Ecto neural progenitor cell (in vitro differentiated cells): ENCODE measurements at places on chromosomes 3 and 15.

DNA sequence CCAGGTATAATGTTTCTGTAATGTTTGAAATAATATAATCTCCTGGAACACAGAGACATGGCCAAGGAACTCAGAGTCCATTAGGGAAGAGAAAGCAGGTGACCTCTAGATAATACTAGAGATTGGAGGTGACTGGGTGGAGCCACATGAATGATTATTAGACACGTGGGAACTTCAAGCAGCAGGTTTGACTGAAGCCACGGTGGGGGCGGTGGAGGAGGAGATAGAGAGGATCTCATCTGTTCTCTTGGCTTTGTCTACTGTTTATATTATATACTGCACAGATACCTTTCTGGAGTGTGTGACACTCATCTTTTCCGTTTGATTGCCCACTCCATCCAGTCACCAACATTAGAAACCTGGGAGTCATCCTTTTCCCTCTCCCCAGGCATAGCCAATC, 33.7 kb downstream of the KIF7 start:
- DNase-seq: no peak

DNA sequence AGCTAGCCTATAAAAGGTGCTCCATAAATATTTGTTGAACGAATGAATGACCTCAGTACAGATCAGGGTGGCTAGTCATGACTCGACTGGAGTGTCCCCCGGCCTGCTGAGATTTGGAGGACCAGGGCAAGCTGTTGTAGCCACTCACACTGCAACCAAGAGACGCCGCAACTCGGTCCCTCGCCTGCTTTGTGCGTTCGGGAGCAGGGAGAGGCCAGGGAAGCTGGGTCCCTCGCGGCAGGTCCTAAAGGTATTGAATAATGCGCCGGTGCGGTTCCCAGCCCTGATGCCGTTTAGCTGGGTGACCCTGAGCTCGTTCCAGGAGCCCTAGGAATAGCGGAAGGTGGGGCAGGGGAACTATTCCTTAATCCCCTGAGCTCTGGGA, 1.8 kb downstream of the IGDCC4 start:
- DNase-seq: no peak

DNA sequence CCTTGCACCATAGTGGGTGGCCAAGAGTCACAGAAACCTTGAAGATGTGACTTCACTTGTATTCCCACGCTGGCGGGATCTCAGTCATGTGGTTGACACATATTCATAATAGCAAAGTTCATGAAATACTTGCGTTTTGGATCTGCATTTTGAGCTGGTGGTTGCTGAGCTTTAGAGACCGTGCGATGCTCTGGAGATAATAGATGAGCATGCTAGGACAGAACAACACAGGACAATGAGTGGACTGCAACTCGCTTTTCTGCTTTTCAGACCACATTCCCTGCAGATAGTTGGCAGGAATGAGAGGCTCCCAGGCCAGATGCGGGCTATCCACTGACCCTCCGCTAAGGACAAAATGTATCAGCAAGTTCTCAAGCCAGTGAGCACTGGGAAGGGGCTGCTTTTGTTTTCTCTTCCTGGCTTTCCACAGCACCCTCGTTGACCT, 13.8 kb upstream of the STARD5 start:
- peak; percentile 27 for DNase-seq

DNA sequence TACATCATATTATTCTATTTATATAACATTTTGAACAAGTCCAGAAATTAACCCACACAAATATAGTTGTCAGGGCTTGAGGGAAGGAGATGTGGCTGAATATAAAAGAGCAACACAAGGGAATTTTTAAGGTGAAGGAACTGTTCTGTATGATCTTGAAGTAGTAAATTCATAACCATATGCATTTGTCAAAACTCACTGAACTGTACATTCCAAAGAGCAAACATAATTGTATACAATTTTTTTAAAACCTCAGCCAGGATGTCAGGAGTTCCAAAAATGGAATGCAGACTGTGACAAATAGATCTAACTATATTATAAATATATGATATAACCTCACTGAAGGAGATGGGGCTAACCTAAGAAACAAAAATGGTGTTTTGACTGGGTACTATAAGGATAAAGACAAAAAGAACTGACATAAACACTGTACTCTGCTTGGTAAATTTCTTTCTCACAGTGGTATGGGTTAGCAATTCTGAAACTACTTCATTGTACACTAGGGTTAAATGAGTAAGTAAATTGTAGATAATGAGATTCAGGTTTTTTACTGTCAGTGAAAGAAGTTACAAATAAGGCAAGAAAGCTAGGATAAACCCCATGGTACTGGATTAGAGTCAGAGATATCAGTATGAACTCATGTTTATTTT, 14.4 kb downstream of the GOLGB1 start:
- no peak for DNase-seq

GRCh38 chr3:183497313-183497712, 58.2 kb downstream of the KLHL6 start:
- no peak for DNase-seq

DNA sequence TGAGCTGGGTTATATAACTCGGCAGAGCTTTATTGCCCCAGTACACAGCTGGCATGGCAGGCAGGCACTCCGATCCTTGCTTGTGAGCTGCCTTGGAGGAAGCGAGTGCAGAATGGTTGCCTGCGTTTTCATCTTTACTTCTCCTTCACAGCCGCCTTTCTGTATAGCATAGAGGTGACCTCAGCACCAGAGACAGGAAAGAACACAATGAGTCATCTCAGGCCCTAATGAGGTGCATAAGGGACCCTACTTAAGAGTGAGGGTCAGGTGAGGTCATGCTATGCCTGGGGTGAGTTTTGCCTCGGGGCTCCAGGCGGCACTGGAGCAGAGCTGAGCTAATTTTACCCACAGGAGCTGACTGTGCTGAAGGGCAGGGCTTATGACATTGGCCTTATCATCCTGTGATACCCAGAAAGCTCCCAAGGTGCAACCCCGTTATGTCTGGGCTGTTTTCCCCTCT, 43.5 kb downstream of the LPP start:
- DNase-seq: no peak

- DNase-seq: no peak
Observed at GRCh38 chr3:3276630-3277029, 97.1 kb upstream of the CRBN start.

GRCh38 chr3:176554791-176555654, 642.3 kb downstream of the TBL1XR1 start:
- DNase-seq: no peak

GRCh38 chr3:17398959-17399551, 343.4 kb downstream of the TBC1D5 start:
- DNase-seq: no peak
